Thoracic aorta (tissue), 2 donors: ENCODE measurements at places on chromosomes 13 and 19. TPM values are rescaled to one million over a fixed set of nuclear protein-coding genes. Genes with fewer than 3 reads are reported as not detected.

DNA sequence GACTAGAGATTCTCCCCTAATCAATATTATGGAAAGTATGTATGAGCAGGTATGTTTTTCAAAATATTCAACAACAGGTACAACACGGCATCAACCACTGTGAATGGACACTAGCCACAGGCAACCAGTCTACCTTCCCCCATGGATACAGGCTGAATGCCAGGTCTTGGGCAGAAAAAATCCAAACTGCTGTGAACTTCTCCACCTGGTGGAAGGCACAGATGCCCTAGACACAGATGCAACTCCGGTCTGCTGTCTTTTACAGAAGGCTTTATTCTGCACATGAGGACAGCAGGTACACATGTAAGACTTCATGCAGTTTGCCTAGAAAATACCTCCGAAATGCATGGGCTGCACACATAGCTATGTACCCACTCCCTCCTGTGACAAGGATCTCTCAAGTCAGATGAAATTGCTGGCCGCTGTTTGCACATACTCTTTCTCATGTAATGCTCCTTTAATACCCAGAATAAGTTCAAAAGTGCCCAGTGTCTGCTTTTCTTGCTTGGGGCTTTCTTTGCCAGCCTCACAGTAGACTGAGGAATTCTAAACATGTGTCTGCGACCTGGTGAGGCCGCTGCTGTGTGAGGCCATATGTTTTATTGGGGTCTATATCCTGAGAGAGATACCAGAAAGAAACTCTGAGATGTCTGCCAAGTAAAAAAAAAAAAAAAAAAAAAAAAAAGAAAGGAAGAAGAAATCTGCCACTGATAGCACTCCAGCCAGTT is 325.9 kb downstream of the FOXO1 start:
- no peak for DNase-seq

DNA sequence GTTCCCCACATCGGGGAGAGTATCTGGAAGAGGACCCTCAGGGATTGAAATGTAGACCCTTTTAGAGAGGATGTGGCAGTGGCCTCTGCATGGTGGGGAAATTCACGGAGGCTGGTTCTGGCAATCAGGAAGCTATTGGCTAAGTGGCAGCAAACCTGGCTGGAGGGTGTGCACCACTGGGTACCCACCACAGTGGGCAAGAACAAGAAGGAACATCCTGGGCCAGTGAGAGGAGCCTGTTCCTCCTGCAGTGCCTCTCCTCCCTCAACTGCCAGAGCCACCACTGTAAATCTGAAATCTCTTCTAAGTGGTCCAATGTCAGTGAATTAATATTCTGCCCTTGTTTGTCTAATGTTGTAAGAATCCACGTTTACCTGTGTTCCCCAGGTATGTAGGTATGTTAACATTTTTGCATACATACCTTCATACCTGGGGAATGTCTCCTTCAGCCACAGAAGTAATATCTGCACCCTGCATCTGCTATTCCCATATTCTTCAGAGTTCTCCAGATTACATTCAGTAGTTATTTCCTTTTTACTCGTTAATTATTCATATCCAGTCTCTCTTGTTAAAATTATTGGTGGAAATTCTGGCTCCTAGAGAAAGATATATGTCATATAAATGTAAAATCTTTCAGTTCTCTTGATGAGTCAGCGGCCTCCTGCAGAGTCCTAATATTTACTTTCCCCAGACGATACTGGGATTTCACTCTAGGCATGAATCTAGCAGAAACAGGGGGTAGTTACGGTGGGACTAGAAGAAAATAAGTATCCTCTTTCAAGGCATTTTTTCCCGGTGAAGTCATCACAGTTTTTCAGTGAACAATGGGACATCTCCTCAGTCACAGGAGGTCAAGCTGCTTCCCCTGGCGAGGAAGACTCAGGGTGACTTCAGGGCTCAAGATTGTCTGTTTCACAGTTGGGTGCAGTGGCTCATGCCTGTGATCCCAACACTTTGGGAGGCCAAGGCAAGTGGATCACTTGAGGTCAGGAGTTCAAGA is 148.3 kb downstream of the MYO16 start:
- no peak for DNase-seq

CCDC8 gene
- total RNA-seq = 23.0 TPM

NLRP4 gene
- not detected for total RNA-seq

DNA sequence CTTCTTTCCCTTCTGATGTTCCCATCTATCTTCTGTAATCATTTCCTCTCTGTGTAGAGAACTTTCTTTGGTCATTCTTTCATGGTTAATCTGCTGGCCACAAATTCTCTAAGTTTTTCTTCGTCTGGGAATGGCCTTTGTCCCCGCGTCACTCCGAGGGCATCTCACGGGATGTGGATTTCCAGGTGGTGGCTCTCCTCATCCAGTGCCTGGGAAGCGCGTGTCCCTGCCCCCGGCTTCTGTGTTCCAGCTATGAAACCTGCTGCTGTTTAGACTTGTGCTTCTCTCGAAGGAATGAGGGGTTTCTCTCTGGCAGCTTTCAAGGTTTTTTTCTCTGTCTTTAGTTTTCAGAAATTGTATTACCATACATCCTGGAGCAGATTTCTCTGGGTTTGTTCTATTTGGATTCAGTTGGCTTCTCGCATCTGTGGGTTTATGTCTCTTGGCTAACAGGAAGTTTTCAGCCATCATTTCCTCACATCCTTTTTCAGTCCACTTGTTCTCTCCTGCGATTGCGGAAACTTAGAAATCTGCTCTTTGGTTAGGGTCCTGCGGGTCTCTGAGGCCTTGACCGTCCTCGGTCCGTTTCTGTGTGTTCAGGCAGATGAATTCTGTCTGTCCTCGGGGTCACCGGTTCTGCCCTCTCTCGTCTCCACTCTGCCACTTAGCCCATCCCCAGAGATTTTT is 36.9 kb upstream of the DCUN1D2 start:
- DNase-seq = no peak

DNA sequence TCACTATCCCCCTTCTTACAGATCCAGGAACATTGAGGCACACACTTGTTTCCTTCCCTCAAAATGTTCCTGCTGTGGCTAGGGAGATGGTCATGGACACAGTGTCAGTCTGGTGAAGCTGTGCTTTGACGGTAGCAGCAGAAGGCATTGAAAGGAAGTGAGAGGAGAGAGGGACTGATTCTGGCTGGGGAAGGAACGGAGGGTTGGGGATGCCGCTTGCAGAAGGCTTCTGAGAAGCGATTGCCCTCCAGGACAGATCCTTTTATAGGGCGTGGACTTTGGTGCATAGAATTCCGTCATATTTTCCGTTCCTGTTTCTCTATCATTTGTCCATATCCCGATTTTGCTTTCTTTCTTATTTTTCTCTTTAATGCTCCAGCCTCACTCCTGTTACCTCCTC is 14.1 kb upstream of the MYH14 start:
- no peak for DNase-seq

DNA sequence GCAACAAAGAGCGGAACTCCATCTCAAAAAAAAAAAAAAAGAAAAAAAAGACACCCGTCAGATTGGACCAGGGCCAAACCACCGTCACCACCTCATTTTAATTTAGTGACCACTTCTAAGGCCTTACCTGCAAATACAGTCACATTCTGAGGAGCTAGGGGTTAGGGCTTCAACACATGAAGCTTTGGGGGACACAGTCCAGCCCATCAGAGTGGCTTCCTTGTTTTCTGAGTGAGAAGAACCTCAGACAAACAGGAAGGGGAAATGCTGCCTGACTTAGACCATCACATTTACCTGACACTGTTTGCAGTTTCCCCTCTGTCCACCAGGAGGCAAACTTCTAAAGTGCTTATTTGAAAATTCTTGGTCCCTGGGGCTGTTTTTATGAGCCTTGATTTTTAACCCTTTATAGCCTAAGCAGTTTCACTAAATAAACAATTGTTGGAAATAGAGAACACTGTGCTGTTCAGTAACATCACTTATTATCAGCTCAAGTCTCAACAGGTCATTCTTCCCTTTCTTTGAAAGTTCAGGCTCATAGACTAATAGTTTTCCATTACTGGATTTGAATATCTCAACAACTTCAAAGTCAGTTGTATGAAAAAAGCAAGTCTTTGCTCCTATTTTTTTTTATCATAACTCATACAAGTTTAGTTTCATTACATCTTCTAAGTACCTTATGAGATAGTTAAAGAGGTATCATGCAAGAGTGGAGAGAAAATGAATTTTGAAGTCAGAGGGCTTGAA is 74.9 kb upstream of the WASF3 start:
- peak; percentile 30 for DNase-seq

DNA sequence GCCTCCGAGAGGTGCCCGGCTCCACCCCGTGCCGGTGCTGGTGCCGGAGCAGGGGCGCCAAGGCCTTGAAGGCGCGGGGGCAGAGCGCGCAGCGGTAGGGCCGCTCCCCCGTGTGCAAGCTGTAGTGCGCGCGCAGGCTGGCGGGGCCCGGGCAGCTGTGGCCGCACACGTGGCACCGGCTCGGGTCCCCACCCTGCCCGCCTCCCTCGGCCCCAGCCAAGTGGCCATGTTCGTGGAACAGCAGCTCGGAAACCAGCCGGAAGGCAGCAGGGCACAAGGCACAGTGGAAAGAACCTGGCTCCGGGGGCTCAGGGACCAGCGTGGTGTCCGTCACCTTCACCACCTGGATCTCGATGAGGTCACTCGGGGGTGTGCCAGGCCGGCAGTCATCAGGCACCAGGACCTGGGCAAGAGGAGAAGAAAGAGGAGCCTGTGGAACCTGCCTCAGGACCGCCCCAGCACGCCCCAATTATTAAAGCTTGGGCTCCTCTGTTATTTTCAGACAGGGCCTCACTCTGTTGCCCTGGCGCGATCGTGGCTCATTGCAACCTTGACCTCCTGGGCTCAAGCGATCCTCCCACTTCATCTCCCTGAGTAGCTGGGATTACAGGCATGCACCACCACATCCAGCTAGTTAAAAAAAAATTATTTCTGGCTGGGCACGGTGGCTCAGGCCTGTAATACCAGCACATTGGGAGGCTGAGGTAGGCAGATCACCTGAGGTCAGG is 2.0 kb downstream of the ZNF784 start:
- no peak for DNase-seq

- DNase-seq = no peak
Observed at GRCh38 chr13:32209652-32210051, 105.5 kb downstream of the ZAR1L start.

IL4I1 gene
- 2.2 TPM for total RNA-seq

- no peak for DNase-seq
Observed at GRCh38 chr19:49205114-49205513, 47.5 kb downstream of the TRPM4 start.

DNA sequence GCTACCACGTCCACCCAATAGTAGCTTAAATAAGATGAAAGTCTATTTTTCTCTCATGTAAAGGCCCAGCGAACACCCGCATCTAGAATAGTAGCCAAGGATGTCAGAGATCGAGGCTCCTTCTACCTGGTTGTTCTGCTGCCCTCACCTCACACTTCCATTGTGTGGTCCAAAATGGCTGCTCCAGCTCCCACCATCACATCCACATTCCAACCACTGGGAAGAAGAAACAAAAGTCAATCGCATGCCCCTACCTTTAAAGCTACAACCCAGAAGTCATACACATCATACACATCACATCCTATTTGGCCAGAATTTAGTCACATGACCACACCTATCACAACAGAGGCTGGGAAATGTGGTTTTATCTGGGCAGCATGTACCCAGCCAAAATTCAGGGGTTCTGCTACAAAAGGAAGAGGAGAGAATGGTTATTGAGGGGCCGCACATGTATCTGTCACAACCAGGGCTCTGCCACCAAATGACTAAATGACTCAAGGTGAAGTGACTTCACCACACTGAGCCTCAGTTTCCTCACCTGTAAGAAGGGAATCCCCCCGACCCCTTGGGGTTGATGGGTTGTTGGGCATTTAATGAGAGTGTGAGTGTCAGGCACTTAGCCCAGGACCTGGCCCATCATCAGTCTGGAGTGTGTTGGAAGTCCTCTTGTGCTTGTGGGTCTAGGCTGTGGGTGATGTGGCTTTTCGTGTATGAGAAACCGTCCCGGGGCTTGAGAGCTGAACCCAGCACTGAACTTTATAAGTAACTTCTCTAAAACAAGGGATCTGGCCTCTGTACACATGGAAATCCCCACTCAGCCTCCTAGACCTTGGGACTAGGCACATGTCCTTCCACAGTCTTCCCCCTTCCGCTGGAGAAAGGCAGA is 10.2 kb upstream of the CBLC start:
- DNase-seq = no peak

GRCh38 chr13:72805676-72806346 is 23.9 kb downstream of the PIBF1 start:
- no peak for DNase-seq

- DNase-seq = no peak
Observed at GRCh38 chr13:41597348-41598041, 140.1 kb downstream of the RGCC start.

DNA sequence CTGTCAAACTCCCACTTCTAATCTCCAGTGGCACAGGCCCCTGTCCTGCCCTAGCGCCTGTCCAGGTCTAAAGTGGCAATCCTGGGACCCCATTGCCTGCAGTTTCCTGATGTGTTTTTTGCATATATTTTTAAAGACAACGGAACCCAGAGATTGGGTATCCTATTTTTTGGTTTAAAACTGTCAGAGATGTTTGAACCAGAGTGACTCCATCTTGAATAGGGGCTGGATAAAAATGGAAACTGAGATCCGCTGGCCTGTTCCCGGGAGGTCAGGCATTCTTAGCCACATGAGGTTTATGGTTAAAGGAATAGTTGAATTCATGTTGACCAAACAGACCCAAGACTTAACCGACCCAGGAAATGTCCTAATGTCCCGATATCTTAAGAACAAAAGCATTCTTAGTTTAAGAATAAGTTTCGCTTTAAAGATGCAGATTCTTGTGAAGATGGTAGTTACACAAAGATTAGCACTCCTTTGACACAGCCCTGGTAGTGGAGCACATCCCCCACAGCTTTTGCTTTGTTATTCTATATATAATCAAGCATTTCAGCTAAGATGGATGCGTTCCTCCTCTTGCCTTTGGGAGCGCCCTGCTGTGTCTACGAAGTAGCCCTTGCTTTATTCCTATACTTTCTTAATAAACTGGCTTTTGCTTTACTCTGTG is 332.1 kb downstream of the UQCRFS1 start:
- no peak for DNase-seq

GRCh38 chr13:42968906-42969305 is 23.1 kb downstream of the EPSTI1 start:
- DNase-seq = no peak

GRCh38 chr13:77062097-77062496 is 35.1 kb upstream of the FBXL3 start:
- no peak for DNase-seq

DNA sequence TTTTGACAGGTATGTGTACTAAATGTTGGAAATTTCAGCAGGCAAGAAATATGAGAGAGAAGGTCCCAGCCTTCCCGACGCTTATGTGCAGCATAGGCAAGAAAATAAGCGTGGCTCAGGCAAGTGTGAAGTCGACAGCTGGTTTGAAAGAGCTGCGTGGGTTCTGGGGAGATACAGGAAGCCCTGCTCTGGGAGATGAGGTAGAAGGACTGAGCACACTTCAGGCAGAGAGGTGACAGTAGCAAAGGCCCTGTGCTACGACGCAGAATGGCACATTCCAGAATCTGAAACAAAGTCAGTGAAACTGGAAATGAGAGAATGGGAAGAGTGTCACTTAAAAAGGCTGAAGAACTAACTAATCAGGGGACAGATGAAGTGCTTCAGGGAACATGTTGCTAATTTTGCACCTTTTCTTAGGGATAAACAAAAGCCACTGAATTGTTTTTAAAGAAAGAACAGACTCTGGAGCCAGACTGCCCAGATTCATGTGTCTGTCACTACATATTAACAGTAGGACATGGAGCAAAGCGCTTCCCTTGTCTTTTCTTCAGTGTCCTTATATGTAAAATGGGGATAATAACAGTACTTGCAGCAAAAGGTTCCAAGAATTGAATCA is 160.1 kb downstream of the SPRY2 start:
- no peak for DNase-seq
